Fibroblast of lung (primary cell): ENCODE measurements at places on chromosomes 11 and 22.

DNA sequence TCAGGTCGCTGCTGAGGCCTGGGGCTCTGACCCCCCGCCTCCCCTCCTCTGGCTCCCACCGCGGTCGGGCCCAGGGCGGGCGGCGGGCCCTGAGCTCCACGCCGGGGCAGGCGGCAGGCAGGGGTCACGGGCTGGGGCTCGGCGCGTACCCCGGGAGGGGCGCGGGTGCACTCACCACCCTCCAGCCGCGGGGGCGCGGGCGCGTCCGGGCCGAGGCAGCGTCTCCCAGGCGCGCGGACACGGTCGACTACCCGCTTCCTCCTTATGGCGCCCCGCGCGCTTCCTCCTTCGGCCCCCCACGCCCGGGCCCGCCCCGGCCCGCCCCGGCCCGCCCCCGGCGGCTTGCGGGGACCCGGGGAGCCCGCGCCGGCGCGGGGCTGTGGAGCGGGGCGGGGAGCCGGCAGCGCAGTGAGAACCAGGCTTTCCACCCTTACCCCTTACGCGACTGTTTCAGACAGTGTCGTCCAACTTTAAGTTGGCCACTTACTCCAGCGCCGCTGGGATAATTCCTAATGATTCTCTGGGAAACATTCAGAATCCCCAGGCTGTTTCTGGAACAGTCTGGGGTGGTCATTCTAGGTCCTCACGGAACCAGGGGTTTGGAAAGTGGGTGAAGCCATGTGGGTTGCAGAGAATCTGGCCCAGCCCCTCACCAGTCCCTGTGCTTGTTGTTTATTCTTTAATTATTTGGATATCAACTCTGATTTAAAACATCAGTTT lies at the start of gene BID:
TSS of gene BID (minus strand) at position 264 of the 720 bp plus-strand sequence. CDS start 24,353 bp downstream, outside the sequence.
- DNase-seq = no peak

DNA sequence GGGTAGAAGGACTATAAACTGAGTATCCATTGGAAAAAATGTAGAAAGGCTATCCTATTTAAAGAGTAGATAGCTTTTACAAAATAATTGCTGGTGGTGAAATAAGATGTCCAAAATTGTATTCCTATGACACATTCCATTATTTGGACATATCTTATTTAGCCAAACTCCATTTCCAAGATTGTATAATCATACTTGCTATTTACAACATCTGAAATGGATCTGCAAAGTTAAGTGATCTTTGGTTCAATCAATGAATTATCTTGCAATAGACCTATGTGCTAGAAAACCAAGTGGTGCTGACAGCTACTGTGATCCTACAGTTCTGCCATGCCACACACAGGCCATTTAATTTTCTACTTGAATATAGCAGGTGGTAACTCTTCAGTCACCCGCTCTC lies 11.0 kb upstream of the BLID start:
- DNase-seq = no peak

GRCh38 chr11:15965562-15966250 lies 390.6 kb downstream of the SOX6 start:
- DNase-seq = no peak

DNA sequence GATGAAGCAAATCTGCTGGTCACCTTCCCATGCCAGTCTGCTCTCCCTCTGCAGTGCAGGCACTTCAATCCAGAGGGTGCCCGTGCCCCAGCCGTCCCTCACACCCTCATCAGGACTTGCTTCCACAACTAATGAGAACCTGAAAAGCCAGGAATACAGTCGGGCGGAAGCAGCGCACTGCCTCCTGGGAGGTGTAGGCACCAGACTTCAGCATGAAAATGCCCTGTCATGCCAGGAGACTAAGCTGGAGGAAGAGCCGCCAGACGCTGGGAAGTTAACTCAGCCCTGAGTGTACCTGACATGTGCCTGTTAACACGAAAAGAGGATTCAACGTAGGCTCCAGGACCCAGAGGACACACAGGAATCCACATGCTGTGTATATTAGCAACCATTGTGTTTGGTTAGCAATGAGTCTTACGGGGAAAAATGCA lies 40.1 kb upstream of the FLI1 start:
- DNase-seq = no peak

DNA sequence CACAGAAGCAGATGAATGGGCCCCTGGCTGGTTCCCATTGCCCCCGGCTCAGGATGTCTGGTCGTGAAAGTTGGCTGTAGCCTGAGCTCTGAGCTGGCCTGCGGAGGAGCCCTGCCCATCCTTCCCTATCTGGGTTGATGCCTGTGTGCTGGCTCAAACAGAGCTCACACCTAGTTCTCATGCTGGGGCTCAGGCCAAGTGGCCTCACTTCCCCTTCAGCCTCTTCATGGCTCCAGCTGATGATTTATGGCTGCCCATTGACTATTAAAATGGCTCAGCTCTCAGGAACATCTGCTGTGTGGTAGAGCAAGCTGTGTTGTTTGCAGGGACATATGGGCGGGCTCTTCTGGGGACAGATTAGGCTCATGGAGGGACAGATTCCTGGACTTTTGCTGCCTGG lies 64.7 kb downstream of the ADAMTS15 start:
- peak; percentile 67 for DNase-seq

GRCh38 chr22:47357493-47357892 lies 595.0 kb downstream of the TBC1D22A start:
- DNase-seq = no peak

DNA sequence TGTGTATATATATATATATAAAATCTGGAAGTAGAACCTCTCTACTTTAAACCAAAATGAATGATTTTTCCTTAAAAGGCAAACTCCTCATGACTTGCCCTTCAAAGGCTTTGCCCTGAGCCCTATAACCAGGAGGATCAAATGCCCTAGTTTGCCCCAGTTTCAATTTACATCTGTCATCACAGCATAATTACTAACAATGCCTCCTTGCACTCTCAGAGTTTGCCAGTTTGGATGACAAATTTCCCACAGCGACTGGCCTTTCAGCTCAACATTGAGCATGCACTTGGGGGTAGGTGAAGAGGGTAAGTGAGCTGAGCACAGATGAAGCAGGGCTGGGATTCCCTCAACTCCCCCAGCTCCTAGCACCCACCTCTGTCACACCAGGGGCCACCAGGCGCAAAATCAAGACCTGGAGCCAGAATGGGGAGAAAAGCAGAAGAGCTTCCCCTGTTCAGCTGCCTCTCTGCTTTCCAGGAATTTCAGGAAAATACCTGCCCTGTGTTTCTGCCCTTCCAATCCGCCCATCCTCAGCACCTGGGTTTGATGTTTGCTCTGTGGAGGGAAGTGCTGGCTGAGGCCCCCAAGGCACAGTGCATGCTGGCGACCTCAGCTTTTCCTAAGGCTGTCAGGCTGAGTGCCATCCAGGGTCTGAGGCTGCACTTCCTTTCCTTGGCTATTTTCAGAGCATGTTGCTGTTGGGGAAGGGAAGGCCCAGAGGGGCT lies 67.5 kb downstream of the ADAMTS15 start:
- no peak for DNase-seq

DNA sequence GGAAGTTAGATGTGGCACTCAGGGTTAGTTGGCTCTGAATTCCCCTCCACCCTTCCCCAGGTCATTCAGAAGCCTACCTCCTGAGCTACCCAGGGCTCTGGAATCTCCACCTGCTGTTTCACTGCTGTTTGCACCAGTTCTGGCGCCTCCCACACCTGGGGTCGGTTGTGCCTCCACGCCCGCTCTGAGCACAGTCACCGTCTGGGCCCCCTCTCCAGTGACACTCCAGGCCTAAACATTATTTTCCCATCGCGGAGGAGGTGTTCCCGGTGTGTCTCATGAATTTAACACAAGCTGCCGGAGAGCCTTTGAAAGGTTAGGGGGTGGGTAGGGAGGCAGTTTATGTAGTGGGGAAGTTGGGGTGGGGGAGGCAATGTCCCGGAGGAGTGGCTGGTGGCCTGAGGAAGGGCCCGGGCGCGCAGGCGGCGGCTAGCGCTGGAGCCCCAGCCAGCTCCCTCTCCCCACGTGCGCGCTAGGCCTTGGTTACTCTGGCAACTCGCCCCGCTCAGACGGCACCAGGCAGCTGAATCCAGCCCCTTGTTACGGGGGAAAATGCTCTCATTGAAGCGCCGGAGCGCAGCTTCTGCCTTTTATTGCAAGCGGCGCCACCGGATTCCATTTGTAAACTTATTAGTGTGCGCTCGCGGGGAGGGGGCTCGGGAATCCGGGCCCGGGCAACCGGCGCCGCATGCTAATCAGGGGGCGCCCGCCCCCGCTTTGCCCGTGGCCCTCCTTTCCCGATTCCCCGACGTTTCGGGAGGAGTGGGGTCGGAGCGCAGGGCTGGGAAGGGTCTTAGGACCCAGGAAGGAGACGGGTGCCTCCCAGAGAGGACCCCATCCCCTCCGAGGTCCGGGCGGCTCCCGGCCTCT lies 52.4 kb downstream of the GRIK4 start:
- DNase-seq = peak; percentile 28
